Activated CD4-positive, alpha-beta T cell treated with anti-CD3 and anti-CD28 coated beads for 4 hours (primary cell): ENCODE measurements at places on chromosomes 7 and 10.

DNA sequence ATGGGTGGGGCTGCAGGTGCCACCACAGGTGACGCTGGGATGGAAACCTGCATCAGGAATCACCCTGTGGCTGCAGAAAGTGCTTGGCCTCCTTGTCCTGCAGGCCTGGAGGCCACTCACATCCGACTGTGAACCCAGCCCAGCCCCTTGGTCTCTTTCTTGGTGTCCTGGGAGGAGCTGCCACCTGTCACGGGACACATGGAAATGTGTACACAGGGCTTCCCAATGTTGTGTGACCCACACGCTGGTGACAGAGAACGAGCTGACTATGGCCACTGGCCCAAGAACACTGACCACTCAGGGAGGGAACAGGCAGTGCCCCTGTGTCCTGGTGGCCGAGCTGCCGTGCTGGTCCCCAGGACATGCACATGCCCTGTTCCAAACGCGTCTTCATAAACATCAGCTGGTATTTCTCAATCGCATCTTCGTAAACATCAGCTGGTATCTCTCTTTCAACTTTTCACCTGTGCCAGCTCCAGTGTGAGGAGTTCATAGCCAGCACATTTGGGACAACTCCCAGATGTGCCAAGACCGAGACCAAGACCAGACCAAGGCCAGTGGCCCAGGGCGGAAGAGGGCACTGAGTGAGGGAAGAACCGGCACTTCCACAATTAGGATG is 57.9 kb upstream of the INPP5A start:
- no peak for DNase-seq

DNA sequence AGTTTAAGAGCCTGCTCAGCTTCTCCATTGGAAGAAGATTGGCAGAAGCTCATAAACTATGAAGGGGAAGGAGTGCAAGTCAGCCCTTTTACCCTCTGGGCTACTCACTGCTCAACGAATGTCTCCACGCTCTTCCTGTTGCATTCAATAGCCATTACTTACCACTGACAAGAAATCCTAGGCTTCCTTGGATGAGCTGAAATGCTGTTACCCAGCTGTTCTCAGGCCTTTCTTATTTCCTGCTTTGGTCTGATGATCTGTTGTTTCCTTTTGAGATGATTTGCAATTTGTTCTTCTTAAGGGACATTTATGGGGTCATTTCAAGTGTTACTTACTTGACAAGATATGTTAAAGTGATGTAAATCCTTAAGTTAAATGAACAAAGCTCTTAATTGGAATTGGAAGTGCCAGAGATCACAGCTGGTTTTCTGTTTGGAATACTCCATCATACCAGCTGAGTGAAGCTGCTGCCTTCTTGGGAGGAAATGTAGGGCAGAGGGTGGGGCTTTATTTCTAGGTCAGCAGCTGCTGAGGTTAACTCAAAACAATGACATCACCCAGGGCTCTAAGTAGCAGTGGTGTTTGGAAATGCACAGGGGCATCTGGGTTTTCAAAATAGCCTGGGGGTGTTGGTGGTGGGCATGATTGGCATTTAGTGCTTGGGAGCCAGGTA is 170.0 kb downstream of the PRKCQ start:
- DNase-seq, result peak; percentile 41

- no peak for DNase-seq
Measured at GRCh38 chr10:109275960-109276359, 647.4 kb downstream of the XPNPEP1 start.

- no peak for DNase-seq
Measured at GRCh38 chr7:69198250-69198649, 400.0 kb upstream of the AUTS2 start.

- no peak for DNase-seq
Measured at GRCh38 chr7:139049936-139050335, 14.1 kb upstream of the ZC3HAV1L start.

GRCh38 chr7:139901056-139901795 is 72.2 kb downstream of the TBXAS1 start:
- no peak for DNase-seq

DNA sequence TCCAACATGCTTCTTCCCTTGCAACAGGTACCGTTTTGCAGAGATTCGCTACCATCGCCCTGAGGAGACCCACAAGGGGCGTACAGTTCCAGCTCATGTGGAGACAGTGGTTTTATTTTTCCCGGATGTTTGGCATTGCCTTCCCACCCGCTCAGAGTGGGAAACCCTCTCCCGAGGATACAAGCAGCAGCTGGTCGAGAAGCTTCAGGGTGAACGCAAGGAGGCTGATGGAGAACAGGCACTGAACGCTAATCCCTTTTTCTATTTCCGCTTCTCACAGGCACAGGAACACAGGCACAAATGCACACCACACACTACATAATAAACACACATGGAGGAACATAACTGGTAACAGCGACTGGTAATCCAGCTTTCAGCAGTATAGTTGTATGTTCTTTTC is 35.2 kb downstream of the CCAR1 start:
- DNase-seq, result no peak

- DNase-seq, result peak; percentile 31
Measured at GRCh38 chr7:106345421-106346166, 60.8 kb upstream of the NAMPT start.

DNA sequence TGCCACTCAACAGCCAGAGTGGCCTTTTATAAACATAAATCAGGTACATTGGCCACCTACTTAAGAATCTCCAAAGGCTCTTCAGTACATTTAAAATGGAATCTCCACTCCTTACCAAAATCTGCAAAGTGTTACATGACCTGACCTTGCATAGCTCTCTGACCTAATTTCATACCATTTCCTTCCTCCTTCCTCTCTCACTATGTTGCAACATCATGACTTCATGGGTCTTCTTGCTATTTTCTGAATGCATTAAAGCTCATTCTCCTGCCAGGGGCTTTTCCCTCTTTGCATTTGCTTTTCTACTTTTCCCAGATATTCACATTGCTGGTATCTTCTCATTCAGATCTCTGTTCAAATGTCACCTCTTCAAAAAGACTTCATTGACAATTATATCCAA is 22.1 kb upstream of the PPP1R17 start:
- no peak for DNase-seq

DNA sequence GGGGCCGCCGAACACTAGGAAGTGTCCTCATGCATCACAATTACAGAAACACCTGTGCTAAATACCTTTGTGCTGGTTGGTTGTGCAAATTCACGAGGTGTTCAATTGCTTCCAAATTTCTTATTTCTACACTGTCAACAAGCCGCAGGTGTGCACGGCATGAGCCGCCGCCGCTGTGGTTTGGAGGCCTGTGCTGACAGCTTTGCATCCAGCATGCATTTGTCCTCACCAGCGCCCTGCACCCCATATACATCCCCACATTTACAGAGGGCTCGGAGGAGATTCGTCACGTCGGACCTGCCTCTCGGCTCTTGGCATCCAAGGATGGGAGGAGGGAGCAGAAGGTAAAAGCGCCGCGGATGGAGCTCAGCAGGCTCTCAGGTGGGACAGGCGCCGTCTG is 305.3 kb upstream of the MKI67 start:
- DNase-seq, result no peak

GRCh38 chr10:131816941-131817700 is 83.7 kb upstream of the PPP2R2D start:
- DNase-seq, result no peak

DNA sequence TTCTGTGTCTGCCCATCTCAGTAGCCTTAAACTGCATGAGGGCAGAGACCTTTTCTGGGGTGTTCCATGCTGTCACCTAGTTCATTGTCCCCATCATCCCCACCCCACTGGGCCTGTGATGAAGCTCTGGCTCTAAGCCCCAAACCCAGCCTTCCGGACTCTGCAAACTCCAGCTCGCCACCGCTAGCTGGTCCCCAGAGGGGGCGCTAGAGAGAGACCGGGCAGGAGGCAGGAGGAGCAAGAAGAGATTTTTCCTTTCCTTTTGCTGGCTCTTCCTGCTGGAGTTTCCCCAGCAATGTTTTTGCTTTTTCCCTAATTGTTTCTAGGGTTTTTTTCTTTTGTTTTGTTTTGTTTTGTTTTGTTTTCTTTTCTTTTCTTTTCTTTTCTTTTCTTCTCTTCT is 234.4 kb downstream of the TEX36 start:
- no peak for DNase-seq

DNA sequence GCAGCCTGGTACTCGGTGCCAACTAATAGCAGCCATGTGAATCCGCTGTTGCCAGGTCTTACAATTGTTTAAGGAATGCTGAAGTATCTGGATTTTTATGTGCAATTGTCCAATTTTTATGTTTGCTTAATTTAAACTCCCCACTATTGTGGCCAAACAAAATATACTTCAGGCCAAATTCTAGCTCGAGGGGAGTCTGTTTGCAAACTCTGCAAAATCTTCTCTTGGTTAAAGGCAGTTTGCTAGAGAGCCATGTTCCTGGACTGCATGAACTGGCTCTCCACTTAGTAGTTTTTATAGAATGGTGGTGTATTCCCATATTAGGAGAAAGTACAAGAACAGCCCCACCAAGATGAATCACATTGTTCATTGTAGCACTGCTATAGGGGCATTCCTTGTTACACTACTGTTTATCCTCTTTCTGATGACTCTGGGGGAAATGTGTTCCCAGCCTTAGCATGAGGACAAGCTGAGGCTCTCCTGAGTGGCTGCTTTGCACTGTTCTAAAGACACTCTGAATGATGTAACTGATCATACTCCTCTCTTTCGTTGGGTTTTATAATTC is 178.0 kb upstream of the GLI3 start:
- no peak for DNase-seq

- DNase-seq, result no peak
Measured at GRCh38 chr10:86109421-86109820, 257.2 kb downstream of the GRID1 start.

DNA sequence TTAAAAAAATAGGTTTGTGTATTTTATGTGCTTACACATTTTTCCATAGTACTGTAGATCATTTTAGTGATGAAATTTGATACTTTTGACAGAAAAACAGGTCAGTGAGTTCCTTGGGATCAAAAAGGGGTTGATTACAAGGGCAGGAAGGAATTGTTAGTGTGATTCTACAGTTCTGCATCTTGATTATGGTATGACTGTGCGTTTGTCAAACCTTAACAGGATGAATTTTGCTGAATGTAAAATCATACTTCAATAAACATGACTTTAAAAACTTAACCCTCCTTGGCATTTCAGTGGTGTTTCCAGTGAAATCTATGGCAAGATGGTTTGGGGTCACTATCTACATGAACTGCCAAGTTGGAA is 35.6 kb upstream of the TOMM7 start:
- no peak for DNase-seq

DNA sequence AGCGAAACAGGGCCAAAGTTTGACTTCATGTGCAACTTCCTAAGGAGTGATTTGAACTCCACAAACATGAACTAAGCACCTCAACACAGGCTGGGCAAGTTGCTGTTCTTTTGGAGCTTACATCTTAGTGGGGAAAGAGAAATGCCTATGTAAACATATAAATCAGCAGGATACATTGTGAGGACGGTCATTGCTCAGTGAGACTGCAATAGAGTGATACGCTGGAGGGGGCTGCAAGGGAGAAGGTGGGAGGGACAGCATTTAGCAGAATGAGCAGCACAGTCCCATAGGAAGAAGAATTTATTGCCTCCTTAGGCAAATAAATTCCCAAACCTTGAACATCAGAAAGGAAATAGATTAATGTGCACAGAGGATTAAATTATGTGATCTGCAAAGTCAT is 90.0 kb downstream of the EGFR start:
- DNase-seq, result no peak

GRCh38 chr7:130401101-130401500 is 20.8 kb downstream of the CPA1 start:
- DNase-seq, result no peak

GRCh38 chr7:18860221-18860620 is 257.2 kb downstream of the TWIST1 start:
- no peak for DNase-seq

- DNase-seq, result no peak
Measured at GRCh38 chr7:46900312-46901263, 681.3 kb downstream of the TNS3 start.

DNA sequence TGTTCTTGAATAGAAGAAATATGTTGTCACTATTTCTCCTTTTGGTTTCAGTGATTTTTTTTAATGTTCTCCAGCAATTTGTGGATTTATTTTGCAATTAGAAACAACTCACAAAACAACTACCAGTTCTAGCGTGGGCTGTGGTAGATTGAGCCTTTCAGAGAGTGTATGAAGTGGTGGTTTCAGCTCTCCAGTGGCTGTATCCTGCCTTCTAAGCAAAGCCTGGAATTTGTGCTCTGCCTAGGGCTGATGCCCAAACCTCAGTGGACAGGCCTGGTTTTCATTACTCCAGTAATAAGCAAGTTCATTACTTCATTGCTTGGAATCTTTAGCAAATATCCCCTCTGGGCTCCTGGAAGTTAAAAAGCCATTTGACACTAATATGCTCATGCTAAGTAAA is 35.9 kb downstream of the APBB1IP start:
- no peak for DNase-seq

DNA sequence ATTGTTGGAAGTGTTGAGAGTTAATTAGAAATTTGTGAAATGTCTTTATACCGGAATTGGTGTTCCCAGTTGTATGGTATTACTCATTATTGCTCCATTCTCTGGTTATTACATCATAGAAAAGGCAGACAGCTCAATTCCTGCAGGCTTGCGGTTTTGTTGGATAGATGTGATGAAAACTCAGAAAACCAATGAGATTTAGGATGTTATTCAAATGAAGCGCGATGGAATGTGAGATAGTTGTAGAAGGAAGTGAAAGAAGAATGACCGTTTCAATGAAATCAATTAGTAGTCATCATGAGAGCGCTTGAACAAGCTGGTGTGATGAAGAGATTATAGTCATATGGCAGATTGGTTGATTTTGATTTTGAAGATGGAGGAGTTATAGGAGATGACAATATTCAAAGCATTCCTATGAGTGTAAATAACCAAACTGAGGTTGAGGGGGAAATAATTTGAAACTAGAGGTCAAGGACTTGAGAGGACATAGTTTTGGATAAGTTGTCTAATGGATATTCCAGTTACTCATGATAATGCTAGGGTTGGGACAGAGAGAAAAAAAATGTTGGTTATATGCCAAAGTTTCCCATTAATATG is 991.5 kb downstream of the NRG3 start:
- DNase-seq, result no peak

DNA sequence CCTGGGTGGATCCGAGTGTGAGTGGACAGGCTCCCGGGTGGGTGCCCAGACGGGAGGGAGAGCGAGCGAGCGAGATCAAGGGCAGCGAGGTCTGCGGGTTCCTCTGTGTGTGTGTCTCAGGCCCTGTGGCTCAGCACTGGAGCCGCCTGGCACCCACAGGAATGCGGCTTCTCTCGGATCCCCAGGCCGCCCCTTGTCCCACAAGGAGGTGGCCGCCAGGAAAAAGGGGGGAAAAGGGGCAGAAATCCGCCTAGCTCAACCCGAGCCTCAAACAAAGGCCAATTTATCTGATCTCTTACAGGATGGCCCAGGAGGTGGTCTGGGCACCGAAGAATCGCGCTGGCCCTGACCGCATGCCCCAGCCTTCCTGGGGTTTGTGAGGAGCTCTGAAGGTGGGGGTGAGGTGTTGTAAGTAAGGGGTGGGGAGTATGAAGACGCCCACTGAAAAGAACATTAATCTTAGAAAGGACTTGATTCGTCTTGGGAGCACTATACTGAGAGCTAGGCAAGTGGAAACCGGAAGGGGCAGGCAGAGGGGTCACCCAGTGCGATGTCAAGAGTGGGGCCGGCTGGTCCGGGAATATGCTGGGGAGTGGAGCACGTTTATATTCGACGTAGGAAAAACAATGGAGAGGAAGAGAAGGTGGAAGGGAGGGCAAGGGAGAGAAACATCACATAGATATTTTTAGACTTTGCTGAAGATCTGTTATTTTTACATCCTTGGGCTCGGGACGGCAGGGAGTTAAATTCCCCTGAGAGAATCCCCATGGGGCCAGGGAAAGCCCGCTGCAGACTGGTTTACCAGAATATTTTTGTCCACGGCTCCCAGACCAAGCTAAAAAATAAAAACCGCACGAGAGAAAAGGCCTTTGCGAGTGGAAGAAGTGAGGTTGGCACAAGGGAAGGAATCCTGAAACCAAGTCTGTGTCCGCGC is 7.2 kb downstream of the DLX5 start:
- DNase-seq, result no peak
